ENCODE measurements at places on chromosomes 12 and 14. TPM values are rescaled to one million over a fixed set of nuclear protein-coding genes. Genes with fewer than 3 reads are reported as not detected.

GPR135 gene
- total RNA-seq: 2.4 TPM

PMCH gene
- not detected for total RNA-seq

INSM2 gene
- not detected for total RNA-seq

HSPB8 gene
- total RNA-seq: 693 TPM

RPL10L gene
- total RNA-seq: not detected

GPRC5D gene
- total RNA-seq: not detected

DNA sequence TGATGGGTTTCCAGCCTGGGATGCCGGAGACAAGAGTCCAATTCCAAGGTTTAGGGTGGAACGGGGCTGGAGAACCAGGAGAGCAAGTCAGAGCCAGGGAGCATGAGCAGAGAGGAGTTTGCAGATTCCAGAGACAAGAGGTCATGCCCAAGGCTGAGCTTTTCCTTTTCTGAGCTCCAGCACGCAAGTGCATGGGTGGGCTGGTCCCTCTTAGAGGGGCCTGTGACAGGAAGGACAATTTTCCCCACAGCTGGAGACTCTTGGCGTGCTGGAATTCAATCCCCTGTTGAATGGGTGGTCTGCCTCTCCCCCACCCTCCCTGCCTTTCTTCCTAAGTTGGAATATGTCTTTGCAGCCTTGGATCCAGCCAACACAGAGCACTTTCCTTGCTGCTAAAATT lies 431.9 kb downstream of the BCL11B start:
- no peak overlapping the region for H3K27ac ChIP-seq
- no peaks in the 10 kb centered on the region for H3K4me1 ChIP-seq
- peaks cover 36% of the 10 kb centered on the region for H3K27me3 ChIP-seq
- no peak overlapping the region for H3K4me3 ChIP-seq

- peak; percentile 85 for DNase-seq
- H3K27ac ChIP-seq: peak overlapping the region; percentile 39
- peaks cover 29% of the 10 kb centered on the region for H3K4me1 ChIP-seq
- no peak overlapping the region for H3K4me3 ChIP-seq
- no peaks in the 10 kb centered on the region for H3K27me3 ChIP-seq
These were observed 34.7 kb downstream of the KCNA5 start for GRCh38 chr12:5078423-5078822.

DNA sequence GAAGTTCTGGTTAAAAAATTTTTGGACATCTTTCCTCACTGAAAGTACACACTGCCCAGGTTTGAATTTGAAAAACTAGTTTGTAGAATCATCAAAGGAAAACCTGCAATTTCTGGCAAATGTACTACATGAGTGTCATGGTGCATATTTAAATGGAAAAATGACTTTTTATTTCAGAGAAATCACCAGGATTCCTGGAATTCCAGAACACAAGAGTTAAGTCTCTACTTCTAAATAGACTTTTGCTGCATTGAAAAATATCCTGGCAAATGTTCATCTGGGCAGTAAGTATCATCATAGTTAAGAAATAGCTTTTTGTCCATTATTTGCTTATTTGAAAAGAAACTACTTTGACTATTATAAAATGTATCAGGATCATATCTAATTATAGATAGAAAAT lies 275.1 kb downstream of the PRKD1 start:
- H3K36me3 ChIP-seq: no peaks in the 10 kb centered on the region
- no peak for DNase-seq
- no peaks in the 10 kb centered on the region for H3K27me3 ChIP-seq
- H3K4me3 ChIP-seq: no peak overlapping the region

GRCh38 chr14:70646705-70647104 lies 5.0 kb downstream of the TTC9 start:
- H3K4me3 ChIP-seq: no peak overlapping the region
- H3K27ac ChIP-seq: no peak overlapping the region
- H3K27me3 ChIP-seq: no peaks in the 10 kb centered on the region

DNA sequence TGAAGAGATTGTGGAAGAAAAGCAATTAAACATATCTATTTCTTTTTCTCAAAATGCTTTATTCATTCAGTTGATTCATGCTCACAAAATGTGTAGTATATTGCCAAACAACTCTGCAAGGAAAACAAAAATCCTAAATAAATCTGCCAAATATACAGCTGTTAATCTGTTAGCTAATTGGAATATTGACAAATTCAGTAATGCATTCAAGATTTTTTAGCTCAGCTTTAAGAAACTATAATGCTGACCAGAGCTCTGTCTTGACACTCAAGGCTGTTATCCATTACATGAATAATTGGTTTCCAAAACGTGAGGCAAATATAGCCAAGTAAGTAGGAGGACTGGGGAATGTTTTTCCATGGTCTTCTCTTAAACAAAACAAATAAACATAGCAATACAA lies 146.8 kb downstream of the TMTC2 start:
- no peaks in the 10 kb centered on the region for H3K27me3 ChIP-seq
- no peaks in the 10 kb centered on the region for H3K4me1 ChIP-seq
- no peak overlapping the region for H3K4me3 ChIP-seq
- H3K36me3 ChIP-seq: no peaks in the 10 kb centered on the region
- no peak for DNase-seq

DNA sequence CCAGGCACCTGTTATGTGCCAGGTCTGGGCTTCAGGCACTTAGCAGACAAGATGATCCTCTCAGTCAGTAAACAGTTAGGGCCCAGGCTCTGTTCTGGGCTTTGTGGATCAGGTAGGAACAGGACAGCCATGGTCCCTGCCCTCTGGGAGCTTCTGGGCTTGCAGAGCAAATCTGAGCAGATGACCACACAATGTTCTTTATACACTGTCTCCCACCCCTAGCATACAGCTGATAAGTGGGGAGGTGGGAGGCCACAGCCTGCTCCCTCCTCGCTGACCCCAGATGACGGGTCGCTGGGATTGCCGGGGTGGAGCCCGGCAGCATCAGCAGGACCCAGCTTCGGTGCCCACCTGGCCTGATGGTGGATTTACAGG lies 53.1 kb upstream of the RIN3 start:
- H3K27me3 ChIP-seq: no peaks in the 10 kb centered on the region
- H3K4me1 ChIP-seq: peaks cover 11% of the 10 kb centered on the region
- peak overlapping the region; percentile 85 for H3K27ac ChIP-seq
- no peaks in the 10 kb centered on the region for H3K36me3 ChIP-seq
- no peak for DNase-seq

- no peaks in the 10 kb centered on the region for H3K36me3 ChIP-seq
- no peaks in the 10 kb centered on the region for H3K27me3 ChIP-seq
- no peak for DNase-seq
- no peak overlapping the region for H3K27ac ChIP-seq
- no peak overlapping the region for H3K4me3 ChIP-seq
- peaks cover 4% of the 10 kb centered on the region for H3K4me1 ChIP-seq
These were observed 19.2 kb upstream of the C12orf76 start for GRCh38 chr12:110067531-110067930.

DNA sequence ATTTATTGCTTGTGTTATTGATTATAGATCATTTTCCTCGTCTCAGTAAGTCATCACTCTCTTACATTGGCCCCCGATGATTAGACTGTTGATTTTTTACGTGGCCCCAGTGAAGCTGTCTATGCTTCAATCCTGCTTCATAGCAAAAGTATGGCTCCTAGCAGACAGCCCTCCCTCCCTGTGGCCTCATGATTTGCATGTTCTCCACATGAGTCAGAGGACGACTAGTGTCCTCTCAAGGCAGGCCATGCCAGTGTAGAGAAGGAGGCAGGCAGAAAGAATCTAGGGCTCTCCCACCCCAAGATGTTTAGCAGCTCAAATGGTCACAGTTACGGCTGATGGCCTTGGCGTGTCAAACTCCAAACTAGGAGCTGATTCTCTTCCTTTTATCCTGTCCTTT lies 59.6 kb downstream of the FIGNL2 start:
- H3K4me1 ChIP-seq: no peaks in the 10 kb centered on the region
- H3K27me3 ChIP-seq: no peaks in the 10 kb centered on the region
- no peaks in the 10 kb centered on the region for H3K36me3 ChIP-seq
- no peak for DNase-seq
- no peak overlapping the region for H3K4me3 ChIP-seq
- H3K27ac ChIP-seq: no peak overlapping the region

DNA sequence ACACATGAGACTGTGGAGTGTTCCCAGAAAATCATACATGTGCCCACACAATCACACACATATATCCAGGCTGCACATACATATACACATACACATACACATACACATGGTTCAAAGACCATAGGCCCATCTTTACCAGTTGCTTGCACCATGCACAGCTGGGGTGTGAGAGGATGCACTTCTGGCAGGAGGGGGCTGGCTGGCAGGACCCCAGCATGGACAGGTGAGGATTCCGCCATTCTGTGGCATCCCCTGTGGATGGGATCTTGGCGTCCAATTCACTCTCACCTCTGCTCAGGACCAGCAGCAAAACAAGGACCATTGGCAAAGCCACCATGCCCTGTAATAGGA lies 7.0 kb downstream of the ITGB7 start:
- no peak overlapping the region for H3K4me3 ChIP-seq
- DNase-seq: no peak
- H3K27ac ChIP-seq: no peak overlapping the region
- no peaks in the 10 kb centered on the region for H3K27me3 ChIP-seq
- H3K4me1 ChIP-seq: peaks cover 7% of the 10 kb centered on the region
- no peaks in the 10 kb centered on the region for H3K36me3 ChIP-seq

DNA sequence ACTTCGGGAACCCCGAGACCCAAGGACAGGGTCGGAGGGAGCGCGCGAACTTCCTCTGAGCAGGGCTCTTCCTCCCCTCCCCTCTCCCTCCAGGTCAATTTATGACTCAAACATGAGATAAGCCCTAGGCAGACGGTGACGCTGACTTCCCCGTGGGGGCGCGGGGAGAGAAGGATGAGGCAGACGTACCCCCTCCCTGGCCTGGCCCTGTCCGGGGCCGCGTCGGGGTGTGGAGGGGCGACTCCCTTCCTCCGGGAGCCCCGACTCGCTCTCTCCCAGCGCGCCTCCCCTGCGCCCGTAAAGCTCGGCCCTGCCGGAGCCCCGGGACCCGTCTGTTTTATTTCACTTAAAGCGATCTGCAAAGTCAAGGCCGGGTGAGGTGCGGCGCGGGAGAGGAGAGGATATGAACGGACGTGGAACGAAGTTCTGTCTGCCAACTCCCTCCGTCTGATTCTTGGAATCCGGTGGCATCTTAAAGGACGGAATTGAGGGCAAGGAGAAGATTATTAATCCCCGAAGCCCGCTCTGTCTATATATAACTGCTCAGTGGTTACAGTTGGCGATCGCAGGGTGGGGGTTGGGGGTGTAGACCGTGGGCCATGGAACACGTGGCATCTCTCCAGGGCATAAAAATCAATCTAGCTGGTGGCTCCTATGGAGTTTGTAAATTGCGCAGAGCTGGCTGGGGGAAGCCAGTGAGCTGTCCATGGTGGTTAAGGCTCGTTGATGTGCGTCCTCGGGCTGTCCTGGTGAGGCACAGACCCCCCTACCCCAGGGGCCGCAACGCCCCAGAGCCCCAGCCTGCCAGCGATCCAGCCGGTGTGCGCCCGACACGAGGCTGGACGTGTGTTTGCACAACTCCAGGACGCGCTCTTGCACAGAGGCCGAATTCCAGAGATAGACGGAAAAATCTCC lies 2.9 kb upstream of the PTHLH start:
- no peak overlapping the region for H3K27ac ChIP-seq
- H3K27me3 ChIP-seq: peaks cover 74% of the 10 kb centered on the region
- H3K36me3 ChIP-seq: no peaks in the 10 kb centered on the region
- DNase-seq: peak; percentile 10

- H3K27me3 ChIP-seq: no peaks in the 10 kb centered on the region
- H3K27ac ChIP-seq: peak overlapping the region; percentile 74
- no peak for DNase-seq
- H3K36me3 ChIP-seq: peaks cover 43% of the 10 kb centered on the region
These were observed 5.8 kb downstream of the PHB2 start for GRCh38 chr12:6964605-6965025.

- H3K27me3 ChIP-seq: peaks cover 18% of the 10 kb centered on the region
- no peak for DNase-seq
- no peaks in the 10 kb centered on the region for H3K4me1 ChIP-seq
- no peak overlapping the region for H3K4me3 ChIP-seq
- H3K36me3 ChIP-seq: no peaks in the 10 kb centered on the region
- no peak overlapping the region for H3K27ac ChIP-seq
These were observed 27.7 kb downstream of the KRT18 start for GRCh38 chr12:52976574-52977071.
